Naive thymus-derived CD8-positive, alpha-beta T cell (primary cell): ENCODE measurements at places on chromosomes 6 and 20. TPM values are rescaled to one million over a fixed set of nuclear protein-coding genes. Genes with fewer than 3 reads are reported as not detected.

GRCh38 chr6:168823397-168824212 lies 382.6 kb downstream of the SMOC2 start:
- H3K4me3 ChIP-seq = no peak overlapping the region
- DNase-seq = no peak
- H3K36me3 ChIP-seq = no peaks in the 10 kb centered on the region

The ABCC10 gene
- polyA plus RNA-seq = 10.6 TPM

DNA sequence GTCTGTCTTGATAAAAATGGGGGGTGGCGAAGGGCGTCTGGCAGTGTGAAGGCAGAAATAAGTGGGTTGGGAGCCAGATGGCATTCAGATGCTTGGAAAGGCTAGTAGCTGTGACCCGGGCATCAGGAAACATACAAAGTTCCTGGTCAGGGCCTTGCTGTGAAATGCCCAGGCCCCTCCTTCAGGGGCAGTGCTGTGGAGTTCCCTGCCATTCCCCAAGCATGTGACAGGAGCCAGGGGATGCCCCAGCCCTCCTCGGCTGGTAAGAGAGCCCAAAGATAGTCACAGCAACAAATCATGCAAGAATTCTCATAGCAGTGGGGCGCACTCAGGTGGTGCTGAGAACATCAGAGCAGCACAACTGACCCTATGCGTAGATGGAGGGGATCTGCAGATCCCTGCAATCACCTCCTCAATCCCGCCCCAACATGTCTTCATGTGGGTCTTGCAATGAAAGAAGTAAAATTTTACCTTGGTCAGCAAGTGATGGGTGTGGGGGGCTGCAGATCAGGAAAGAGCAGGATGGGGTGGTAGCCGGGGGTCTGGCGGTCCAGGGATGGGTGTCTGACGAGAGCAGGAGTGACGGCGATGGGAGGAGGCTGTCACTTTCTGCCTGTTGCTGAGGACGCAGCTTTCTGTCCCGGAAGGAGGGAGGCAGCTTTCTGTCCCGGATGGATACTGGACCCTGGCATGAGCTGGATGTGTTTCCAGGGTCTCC lies 39.5 kb downstream of the SLC22A1 start:
- peaks cover 9% of the 10 kb centered on the region for H3K36me3 ChIP-seq
- H3K4me1 ChIP-seq = no peaks in the 10 kb centered on the region
- no peak overlapping the region for H3K27ac ChIP-seq
- H3K27me3 ChIP-seq = peaks cover 5% of the 10 kb centered on the region
- no peak for DNase-seq

The MACROD2 gene
- not detected for polyA plus RNA-seq

The TFAP2D gene
- not detected for polyA plus RNA-seq
